ENCODE measurements at places on chromosomes 3 and 15.
A peak's percentile ranks its signal among the peaks of the same experiment; 100 is the strongest.

DNA sequence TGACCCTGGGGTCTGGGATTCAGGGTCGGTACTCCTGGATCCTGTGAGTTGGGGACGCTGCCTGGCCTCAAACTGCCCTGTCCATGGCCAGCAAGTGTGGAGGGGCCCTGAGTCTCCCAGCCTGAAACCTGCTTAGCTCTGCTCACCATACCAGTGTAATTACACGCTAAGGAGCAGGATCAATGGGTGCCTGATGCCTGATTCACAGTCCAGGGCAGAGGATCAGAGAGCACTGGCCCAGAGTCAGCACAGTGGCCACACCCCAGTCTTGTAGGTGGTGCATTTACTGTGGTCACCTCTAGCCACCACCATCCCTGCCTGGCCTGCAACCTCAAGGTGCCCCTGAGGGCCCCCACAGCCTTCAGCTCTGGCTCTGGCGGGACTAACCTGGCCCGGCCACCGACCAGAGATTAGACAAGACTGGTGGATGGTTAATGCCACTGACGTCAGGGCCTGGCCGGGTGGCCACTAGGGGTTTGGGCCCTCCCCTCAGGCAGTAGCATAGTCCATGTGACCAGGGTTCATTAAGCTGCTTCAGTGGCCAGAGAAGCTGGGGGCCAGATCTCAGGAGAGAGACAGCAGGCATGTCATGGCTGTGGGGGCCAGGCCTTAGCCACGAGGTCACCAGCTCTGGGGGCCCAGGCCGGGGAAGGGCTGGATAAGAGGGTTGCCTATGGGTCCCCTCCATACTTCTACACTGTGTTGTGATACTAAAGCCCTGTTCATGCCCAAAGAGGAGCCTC is 3.3 kb upstream of the SLC38A3 start:
- DNase-seq = no peak

DNA sequence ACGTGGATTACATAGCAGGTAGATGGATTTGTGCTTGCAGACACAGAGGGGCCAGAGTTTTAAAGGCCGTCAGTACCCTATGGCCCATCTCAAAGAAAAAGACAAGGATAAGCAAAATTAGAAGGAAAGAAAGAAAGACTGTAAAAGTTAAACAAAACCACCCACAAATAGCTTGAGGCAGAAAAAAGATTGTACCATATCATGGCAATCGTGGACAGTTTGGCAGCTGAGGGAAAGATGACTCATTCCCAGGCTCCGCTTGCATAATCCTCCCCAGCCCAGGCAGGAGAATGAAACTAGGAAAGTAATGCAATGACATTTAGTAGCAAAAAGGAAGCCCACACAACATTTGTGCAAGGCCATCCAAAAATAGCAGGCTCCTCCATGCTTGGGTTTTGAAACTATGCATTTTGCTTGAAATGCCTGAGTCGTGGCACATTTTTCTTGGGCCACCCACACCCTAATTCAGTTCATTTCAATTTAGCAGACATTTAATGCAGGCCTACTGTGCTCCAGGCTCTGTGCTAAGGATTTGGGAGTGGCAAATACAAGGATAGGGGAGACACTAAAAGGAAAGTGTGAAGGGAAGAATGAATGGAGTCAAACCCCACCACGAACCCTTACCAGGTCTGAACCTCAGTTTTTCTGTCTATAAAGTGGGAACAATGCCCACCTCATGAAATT is 40.9 kb upstream of the SMAD3 start:
- peak; percentile 95 for DNase-seq

GRCh38 chr3:14488286-14489041 is 51.7 kb downstream of the GRIP2 start:
- no peak for DNase-seq

DNA sequence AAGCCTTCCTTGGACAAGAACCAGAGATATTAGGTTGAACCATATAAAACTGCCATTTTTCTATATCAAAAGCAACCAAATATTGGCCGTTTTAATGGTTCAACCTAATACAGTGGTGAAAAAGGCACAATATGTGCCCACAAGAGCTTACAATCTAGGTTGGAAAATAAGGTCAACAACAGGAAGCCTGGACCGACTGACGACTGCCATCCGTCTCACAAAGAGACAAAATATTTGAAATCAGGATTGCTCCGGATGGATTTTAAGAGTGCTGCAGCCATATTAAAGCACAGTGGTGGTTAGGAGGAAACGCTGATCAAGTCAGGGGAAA is 1.4 kb downstream of the AHSG start:
- DNase-seq = no peak

DNA sequence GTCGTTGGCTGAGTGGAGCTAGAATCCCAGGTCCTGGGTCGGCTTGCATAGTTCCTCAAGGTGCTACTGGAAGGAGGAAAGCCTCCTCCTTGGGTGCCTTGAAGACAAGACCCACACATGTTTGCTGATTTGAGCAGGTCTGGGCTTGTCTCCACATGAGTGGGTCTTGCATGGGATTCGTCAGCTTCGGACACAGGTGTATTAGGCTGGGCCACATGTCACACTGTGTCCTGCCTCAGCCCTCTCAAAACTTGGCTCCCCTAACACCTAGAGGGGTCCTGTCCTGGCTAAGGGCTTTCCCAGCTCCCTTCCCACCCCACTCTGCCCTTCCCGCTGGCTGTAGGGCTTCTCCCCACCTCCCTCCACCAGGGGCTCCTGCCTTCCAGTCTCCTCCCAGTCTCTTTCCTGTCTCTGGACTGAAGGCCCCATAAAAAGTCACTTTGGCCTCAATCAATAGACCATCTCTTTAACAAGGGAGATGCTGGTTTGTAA is 73.0 kb upstream of the ADPGK start:
- no peak for DNase-seq

DNA sequence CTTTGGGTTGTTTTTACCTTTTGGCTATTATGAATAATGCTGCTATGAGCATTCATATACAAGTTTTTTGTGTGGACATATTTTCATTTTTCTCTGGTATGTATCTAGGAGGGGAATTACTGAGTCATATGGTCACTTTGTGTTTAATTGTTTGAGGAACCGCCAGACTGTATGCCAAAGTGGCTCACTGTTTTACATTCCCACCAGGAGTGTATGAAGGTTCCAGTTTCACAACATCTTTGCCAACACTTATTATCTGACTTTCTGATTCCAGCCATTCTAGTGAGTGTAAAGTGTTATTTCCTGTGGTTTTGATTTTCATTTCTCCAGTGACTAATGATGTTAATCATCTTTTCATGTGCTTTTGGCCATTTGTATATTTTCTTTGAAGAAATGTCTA is 51.8 kb downstream of the CMTM7 start:
- DNase-seq = peak; percentile 53
